ENCODE measurements at places on chromosomes 2 and 18.

DNA sequence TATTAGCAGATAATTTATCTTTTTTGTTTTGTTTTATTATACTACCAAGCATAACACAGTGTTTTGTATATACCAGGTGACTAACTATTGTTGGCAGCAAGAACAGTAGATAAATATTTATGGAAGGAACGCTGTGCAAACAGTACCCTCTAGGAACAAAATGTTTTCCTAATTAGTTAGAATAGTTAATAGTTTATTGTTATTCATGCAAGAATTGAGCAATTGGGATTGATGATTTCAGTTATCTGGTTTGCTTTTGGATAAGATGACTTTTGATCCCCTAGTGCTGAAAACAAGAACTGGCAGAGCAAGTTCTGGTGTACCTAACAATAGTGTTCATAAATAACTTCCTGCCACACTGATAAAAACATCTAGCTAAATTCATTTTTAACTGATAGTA lies 323.3 kb downstream of the TGIF1 start:
- DNase-seq: no peak

GRCh38 chr18:43526426-43527145 lies 249.3 kb upstream of the SYT4 start:
- DNase-seq: no peak

DNA sequence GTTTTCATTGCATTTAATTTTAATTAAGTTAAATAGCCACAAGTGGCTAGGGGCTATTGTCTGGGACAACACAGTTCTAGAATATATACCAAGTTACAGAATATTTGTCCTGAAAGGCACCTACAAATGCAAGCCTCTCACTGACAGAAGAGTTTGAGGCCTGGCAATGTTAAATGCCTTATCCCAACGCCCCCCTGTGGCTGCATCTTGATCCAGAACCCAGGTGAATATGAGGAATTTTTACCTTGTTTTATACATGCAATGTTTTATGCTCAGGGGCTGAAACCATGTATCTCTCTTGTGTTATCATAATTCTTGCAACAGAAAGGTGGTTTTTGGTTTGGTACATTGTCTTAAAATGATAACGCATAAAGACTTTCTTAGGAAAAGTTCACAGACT lies 71.8 kb upstream of the SEC11C start:
- no peak for DNase-seq

DNA sequence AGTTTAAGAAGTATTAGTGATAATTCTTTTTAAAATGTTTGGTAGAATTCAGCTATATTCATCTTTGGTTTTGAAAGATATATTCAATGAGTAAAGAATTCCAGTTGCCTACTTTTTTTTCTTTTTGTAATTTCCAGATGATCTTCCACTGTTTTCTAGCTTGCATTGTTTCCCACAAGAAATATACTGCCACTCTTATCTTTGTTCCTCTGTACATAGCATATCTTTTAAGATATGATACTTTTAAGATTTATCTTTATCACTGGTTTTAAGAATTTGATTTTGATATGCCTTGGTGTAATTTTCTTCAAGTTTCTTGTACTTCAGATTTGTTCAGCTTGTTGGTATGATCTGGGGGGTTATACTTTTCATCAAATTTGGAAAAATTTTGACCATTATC lies 374.4 kb downstream of the PLCL1 start:
- no peak for DNase-seq

- no peak for DNase-seq
Measured at GRCh38 chr2:57465967-57466366, 580.6 kb upstream of the VRK2 start.

DNA sequence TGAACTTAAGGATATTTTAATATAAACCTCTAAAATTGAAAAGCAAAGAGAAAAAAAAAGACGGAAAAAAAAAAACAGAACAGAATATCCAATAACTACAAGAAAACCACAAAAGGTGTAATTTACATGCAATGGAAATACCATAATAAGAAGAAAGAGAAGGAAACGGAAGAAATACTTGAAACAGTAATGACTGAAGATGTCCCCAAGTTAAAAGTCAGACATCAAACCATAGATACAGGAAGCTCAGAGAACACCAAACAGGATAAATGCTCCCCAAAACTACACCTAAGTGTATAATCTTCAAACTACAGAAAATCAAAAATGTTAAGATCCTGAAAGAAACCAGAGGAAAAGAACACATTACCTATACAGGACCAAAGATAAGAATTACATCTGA lies 39.2 kb downstream of the FBXO15 start:
- DNase-seq: no peak

DNA sequence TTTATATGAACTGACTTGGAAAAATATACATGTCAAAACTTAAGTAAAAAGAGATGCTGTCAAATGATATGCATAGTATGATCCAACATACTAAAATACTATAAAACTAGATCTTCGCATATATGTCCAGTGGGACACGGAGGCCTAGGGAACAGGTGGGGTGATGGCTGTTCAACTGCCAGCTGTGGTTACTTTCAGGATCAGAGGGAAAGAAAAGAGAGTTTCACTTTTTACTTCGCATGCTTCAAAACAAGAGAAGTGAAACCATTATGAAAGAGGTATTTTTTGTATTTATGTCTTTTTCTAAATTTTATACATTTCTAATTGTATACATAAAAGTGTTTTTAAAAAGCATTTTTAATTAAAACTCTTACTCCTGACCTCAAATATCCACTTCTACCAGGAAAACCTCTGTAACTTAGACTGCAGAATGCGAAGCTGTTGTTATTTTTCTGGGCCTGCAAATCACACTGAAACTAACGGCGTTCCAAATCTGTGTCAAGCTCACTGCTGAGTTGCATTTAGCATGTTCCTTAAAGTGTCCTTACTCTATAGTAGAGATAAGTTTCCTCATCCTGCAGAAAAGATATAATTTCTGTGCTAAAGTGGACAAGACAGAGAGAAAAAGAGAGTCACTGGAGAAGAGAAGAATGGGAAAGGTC lies 97.8 kb upstream of the SLC35G4 start:
- DNase-seq: no peak

DNA sequence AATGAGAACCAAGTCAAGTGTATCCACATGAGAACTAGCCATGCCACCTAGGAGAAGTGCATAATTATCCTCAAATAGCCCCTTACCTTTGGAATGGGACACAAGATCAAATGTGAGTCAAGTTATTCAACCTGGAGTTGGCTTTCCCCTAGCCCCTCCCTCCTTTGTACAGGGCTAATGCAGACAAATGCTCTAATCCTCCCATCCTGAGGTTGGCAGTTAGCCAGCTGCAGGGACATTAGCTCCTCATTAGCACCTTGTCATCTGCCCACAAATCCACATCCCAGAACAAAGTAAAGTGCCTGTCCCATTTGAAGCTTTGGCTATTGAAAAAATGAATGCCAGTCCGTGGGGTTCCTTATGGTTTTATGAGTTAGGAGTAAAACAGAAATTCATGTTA lies 294.1 kb upstream of the FANCL start:
- DNase-seq: no peak

Measured in activated CD4-positive, CD25-positive, alpha-beta regulatory T cell (primary cell).